ENCODE measurements at places on chromosomes 3 and 15.

DNA sequence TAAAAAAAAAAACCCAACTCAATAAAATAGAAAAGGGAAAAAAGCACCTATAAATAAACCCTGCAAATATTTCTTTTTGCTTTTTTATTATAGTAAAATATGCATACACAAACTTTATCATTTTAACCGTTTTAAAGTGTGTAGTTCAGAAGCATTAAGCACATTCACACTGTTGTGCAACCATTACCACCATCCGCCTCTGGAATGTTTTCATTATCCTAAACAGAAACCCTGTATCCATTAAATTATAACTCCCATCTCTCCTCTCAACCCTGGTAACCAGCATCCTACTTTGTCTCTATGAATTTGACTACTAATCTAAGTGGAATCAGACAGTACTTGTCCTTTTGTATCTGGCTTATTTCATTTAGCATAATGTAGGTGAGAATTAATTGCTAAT is 15.0 kb downstream of the CDCP1 start:
- no peak for DNase-seq

DNA sequence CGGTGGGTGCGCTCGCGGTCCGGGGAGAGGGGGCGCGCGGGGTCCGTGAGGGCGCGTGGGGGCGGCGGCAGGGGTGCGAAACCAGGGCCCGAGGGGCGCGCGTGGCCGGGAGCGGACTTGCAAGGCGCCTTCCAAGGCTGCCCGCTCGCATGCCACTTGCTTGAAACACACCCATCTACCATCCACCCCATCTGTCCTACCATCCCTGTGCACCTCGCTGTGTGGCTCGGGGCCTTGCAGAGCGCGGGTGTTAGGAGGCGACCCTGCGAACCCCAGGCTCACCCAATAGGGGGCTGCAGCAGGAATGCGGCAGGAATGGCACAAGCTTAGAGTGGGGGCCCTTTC is 240 bp downstream of the CFAP100 start:
- no peak for DNase-seq

- no peak for DNase-seq
Measured at GRCh38 chr3:193943851-193944517, 192.0 kb upstream of the HES1 start.

DNA sequence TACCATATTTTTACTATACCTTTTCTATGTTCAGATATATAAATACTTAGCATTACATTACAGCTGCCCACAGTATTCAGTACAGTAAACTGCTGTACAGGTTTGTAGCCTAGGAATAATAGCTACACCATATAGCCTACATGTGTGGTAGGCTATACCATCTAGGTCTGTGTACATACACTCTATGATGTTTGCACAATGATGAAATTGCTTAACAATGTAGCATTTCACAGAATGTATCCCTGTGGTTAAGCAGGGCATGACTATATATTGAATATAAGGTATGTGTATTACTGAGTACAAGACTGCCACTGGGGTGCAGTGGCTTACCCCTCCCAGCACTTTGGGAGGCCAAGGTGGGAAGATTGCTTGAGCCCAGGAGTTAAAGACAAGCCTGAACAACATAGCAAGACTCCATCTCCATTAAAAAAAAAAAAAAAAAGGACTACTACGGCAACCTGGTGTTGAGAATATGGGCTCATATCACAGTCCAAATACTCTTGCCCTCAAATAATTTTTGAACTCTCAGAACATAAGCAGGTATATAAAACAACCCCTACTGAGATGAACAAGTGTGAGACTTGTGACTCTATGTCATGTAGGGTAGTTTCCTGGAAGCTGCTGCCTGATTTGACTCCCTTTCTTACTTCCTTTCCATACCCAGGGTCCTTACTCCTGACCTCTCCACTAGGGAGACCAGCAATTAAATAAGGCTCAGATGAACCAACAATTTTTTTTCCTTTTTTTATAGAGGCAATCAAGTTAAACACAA is 4.8 kb downstream of the PPP1R14D start:
- DNase-seq, result no peak

GRCh38 chr15:45734260-45734711 is 99.5 kb downstream of the SQOR start:
- no peak for DNase-seq

GRCh38 chr3:105559856-105560255 is 193.1 kb downstream of the ALCAM start:
- DNase-seq, result no peak
